Neural crest cell (in vitro differentiated cells): ENCODE measurements at places on chromosomes 11 and 22.

- DNase-seq: no peak
Measured at GRCh38 chr11:134861490-134862104, 449.6 kb upstream of the B3GAT1 start.

DNA sequence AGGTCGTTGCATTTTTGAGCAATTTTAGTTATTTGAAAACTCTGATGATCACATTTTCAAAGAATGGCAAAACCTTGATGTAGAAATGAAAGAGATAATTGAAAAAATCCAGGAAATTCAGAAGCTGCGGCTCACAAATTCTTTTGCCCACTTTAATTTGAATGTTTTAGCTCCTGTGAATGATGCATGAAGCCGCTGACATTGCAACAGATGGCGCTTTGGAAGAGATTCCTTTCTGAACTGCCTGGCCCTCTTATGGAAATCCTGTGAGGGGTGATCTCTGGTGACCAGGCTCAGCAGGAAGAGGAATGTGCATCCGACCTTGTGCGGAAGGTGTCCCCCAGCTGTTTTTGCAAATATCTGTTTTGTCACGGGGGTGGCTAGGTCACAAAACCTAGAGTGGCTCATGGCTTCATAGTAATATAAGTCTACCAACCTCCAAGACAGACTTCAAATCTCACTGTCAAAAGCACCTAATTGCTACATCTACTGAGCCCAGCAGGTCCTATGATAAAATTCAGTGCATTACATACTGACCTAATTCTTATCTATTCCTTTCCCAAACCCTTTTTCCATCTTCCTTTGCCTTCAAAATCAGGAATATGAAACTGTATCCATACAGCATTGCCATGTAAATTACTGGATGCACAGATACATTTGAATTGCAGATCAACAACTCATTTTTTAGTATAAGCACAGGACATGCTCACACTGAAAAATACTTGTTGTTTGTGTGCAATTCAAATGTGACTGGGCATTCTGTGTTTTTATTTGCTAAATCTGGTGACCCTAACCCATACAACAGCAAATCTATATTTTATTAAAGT, 412.7 kb downstream of the ETS1 start:
- no peak for DNase-seq

DNA sequence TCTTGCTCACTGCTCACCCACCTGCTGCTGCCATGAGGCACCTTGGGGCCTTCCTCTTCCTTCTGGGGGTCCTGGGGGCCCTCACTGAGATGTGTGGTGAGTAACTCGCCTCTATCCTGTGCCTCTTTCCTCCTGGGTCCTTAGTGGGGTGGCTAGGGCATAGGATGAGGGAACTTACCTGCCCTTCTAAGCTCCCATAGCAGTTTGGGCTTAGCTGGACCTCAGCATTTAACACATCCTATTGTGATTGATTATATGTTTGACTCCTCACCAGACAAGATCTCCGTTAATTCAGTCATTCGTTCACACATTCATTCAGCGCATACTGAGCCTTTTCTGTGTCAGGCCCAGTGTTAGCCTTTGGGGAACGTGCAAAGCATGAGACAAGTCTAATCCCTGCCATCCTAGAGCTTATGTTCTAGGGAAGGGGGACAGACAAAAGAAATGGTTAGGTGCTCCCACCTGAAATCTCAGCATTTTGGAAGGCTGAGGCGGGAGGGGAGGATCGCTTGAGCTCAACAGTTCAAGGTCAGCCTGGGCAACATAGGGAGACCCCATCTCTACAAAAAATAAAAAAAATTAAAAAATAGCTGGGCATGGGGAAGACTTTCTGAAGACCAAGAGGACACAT, 441 bp downstream of the TCN2 start:
- no peak for DNase-seq

- no peak for DNase-seq
Measured at GRCh38 chr22:48800886-48801607, 1026.6 kb downstream of the BRD1 start.

DNA sequence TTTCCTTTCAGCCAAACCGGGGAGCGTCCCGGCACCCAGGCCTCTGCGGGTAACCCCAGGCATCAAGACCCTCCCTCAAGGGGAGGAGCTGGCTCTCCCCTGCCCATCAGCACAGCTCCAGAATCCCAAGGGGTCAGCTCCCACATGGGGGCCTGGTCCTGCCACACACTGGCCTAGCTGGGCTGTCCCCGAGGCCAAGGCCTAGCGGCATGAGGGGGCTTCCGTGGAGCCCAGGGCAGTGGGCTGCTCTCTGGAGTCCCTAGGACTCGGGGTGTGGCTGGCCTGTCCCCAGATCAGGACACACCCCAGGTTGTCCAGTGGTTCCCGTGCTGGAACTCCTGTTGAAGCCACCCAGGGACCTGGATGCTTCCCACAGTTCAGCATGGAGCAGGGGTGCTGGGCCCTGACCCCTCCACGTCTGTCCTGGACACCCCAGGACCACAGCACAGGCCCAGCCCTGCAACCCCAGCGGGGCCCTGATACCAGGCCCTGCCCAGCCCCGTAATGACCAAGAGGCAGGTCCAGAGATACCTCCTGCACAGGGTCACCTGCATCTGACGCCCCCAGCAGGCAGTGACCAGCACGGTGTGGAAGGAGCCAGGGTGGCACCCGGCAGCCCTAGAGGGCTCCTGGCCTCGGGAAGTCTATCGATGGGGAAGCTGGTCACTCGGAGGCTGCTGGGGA, 5.5 kb downstream of the HRAS start:
- DNase-seq: no peak

GRCh38 chr11:71404209-71404608, 44.0 kb downstream of the DHCR7 start:
- DNase-seq: no peak

DNA sequence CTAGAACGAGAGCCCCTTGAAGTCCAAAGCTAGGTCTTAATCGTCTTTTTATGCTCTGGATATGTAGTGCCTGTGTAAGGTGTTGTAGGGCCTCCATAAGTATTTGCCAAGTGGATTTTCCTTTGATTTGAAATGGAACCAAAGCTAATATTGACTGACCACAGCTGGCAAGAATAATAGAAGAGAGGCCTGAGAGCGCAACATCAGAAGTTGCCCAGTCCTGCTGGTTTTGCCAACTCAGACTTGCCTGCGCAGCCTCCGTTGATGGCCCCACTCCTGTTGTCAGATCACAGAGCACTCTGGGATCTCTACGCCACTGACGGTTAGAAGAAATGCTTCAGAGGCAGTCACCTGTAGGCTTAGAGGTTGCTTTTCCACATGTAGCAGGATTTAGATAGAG, 251.2 kb downstream of the TENM4 start:
- DNase-seq: no peak

- no peak for DNase-seq
Measured at GRCh38 chr11:60858731-60859464, 3.1 kb upstream of the PTGDR2 start.

DNA sequence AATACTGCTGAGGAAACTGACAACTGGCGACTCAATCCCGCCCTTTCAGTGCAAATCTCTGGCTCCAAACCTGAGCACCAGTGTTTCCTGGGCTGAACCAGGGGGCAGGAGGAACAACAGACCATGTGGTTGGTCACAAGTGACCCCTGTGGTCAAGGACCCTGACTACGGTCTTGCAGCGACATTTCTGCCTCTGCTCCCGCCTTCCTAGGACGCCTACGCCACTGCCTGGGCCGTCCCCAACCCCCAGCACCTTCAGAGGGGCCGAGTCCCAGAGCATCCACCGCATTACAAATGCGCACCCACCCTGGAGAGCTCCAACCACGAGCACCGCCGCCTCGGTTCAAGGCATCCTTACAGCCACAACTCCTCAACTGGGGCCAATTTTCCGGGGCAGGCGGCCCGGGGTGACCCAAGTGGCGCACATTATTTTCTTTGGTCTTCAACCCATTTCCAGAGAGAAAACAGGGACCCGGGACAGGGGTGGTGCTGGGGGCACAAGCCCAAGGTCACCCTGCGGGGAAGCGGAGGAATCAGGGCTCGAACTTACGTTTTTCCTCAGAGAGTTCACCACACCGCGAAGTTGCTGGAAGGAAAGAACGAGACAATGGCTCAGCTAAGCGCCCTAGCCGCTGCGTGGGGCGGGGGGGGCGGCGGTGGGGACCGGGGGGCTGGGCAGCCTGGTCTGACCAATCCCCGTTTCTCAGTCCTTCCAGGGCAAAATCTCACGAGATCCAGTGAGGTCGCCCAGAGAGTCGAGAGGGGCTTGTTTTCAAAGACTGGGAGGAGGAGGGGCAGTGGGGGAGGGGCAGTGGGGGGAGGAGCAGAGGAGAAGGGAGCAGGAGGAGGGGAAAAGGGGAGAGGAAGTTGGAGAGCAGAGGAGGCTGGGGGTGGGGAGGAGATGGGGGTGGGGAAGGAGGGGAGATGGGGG, 1.8 kb downstream of the PRAME start:
- DNase-seq: no peak
